ENCODE measurements at places on chromosomes 7 and 10. TPM values are rescaled to one million over a fixed set of nuclear protein-coding genes. Genes with fewer than 3 reads are reported as not detected.

DNA sequence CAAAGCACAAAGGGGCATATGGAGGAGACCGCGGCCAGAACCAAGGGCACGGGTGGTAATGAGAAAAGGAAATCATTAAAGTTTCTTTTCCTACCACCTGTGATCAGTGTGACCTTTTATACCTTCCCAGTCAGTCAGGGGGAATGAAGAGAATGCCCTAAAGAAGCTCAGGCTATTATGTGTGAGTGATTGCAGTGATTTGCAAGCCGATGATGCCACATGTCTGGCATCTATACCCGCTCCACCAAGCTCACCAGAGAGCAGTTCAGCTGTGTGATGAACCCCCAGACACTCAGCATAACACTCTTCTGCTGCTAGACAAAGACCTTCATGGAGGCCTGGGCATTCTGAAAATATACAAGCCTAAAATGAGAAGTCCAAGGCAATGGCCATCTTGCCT, 106.2 kb upstream of the AGK start:
- H3K27ac ChIP-seq, result no peak overlapping the region
- no peaks in the 10 kb centered on the region for H3K36me3 ChIP-seq
- DNase-seq, result no peak
- H3K4me3 ChIP-seq, result no peak overlapping the region

DNA sequence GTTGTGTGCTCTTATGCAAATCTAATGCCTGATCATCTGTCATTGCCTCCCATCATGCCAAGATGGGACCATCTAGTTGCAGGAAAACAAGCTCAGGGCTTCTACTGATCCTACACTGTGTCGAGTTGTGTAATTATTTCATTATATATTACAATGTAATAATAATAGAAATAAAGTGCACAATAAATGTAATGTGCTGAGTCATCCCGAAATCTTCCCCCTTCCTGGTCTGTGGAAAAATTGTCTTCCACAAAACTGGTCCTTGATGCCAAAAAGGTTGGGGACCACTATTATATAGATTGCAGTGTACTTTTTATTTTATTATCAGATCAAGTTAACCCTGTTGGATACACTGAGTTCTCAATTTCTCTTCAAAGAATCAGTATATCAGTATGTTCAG, 50.2 kb downstream of the BBS9 start:
- H3K36me3 ChIP-seq, result peaks cover 9% of the 10 kb centered on the region
- H3K4me1 ChIP-seq, result peaks cover 3% of the 10 kb centered on the region
- H3K27ac ChIP-seq, result no peak overlapping the region
- no peaks in the 10 kb centered on the region for H3K27me3 ChIP-seq
- H3K4me3 ChIP-seq, result no peak overlapping the region

DNA sequence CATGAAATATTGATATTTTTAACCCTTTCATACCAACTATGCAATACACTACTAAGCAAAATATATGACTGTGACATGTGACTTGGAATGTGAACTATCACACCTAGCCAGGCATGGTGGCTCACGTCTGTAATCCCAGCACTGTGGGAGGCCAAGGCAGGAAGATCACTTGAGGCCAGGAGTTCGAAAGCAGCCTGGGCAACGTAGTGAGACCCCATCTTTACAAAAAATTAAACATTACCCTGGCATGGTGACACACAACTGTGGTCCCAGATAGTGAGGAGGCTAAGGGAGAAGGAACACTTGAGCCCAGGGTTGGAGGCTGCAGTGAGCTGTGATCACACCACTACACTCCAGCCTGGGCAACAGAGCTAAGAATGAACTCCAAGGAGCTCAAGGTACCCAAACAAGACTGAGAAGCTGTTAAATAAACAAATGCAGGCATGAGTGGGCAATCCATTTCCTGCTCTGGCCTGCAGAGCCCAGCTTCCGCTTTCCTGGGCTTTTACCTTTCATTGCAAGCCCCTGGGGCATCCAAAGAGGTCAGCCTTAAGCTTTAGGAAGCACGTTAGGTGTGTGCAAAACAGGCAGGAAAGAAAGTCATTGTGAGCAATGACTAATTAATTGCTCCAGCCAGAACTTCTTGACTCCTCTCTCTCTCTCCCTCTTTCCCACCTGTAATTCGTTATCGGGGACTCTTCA, 162.1 kb upstream of the FOXK1 start:
- no peaks in the 10 kb centered on the region for H3K36me3 ChIP-seq
- no peak overlapping the region for H3K4me3 ChIP-seq
- peaks cover 3% of the 10 kb centered on the region for H3K27me3 ChIP-seq
- DNase-seq, result no peak
- no peak overlapping the region for H3K27ac ChIP-seq
- H3K4me1 ChIP-seq, result no peaks in the 10 kb centered on the region

DNA sequence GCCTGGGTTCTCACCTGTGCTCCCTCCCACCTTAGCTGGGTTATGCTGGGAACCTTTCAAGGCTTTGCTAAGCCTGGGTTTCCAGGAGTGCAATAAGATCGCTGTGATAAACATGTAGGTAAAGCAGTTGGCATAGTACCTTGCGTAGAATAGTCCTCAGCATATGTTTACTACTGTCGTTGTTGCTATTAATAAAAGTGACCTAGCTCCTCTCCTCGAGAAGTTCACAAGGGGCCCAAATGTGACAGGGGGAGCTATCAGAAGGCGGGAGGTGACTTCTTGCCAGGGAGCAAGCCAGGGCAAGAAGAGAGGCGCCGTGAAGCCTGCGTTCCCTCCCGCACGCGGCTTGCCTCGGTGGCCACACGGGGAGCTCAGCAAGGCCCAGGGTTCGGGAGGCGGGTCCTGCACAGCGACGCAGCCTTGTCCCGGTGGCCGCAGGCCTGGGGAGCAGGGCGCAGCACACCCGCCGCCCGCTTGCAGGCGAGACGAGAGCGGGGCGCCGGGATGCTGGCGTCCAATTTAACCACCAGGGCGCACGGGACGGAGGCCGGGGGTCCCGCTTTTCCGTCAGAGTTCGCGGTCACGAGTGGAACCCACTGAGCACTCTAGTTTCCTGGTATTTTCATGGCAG, 106.2 kb downstream of the SNX10 start:
- peak overlapping the region; percentile 63 for H3K4me3 ChIP-seq
- no peaks in the 10 kb centered on the region for H3K36me3 ChIP-seq
- peaks cover 67% of the 10 kb centered on the region for H3K27me3 ChIP-seq
- DNase-seq, result no peak
- H3K4me1 ChIP-seq, result peaks cover 12% of the 10 kb centered on the region

DNA sequence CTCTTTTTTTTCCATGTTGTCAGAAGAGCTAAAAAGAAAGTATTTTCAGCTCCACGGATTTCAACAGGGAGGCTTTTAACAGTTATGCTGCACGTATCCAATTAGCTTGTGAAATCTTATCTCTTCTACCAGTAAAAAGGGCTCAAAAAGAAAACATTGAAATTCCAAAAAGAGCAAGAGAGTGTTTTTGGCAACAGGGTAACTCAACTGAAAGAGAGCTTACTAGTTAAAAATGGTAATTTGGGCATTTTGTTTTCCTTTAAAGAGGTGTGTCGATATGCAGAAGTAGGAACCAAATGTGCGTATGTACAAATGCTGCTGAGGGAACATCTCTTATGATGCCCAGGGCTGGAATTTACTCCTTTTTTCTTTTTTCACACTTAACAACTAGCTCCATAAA, 292.8 kb downstream of the PRKG1 start:
- DNase-seq, result no peak
- H3K36me3 ChIP-seq, result no peaks in the 10 kb centered on the region
- H3K4me1 ChIP-seq, result no peaks in the 10 kb centered on the region

DNA sequence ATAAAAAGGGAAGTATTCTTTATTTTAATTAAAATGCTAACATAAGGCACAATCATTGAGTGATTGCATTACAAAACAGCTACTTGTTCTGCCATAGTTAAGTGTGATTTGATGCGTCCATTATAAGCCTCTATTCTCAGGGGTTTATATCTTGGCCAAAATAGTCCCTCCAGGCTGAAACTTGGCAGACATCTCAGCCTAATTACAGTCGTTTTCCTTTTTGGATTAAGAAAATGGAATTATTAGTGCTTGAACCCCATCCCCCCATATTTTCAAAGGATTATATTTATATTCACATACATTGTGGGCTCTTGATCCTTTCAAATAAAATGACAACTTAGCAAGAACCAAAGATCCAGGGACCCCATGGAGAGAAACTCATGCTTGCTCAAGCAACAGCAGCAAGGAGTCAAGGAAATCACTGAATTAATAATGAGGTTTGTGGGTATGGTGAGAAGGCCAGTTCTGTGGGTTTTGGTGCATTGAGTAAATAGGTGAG, 66.7 kb upstream of the NEUROD6 start:
- no peaks in the 10 kb centered on the region for H3K36me3 ChIP-seq
- H3K4me1 ChIP-seq, result no peaks in the 10 kb centered on the region
- no peak for DNase-seq
- no peak overlapping the region for H3K4me3 ChIP-seq
- H3K27me3 ChIP-seq, result no peaks in the 10 kb centered on the region

DNA sequence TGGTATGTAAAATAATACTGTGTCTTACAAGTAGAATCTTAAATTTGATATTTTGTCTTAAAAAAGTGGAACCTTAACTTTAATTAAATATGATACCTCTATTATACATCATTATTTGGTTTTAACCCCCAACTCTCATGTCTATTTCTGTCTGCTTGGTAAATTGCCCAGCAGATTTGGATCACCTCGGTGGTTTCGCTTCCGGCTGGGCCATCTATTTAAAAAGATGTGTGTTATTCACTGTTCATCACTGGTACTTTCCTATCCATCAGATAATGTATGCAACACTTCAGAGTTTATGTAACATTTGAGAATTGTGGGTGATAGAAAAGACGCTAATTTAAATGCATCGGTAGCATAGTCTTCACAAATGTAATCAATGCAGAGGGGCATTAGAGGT, 119.7 kb downstream of the SND1 start:
- no peak overlapping the region for H3K4me3 ChIP-seq
- H3K36me3 ChIP-seq, result peaks cover 12% of the 10 kb centered on the region
- H3K27ac ChIP-seq, result no peak overlapping the region
- H3K27me3 ChIP-seq, result no peaks in the 10 kb centered on the region

GRCh38 chr7:27066148-27066547, 29.7 kb downstream of the HOXA1 start:
- H3K4me3 ChIP-seq, result no peak overlapping the region
- no peak for DNase-seq
- no peak overlapping the region for H3K27ac ChIP-seq
- H3K36me3 ChIP-seq, result no peaks in the 10 kb centered on the region
- H3K4me1 ChIP-seq, result no peaks in the 10 kb centered on the region

GRCh38 chr7:81560708-81561107, 209.1 kb downstream of the HGF start:
- H3K36me3 ChIP-seq, result no peaks in the 10 kb centered on the region
- no peak overlapping the region for H3K4me3 ChIP-seq
- DNase-seq, result no peak
- H3K4me1 ChIP-seq, result no peaks in the 10 kb centered on the region
- H3K27ac ChIP-seq, result no peak overlapping the region

DNA sequence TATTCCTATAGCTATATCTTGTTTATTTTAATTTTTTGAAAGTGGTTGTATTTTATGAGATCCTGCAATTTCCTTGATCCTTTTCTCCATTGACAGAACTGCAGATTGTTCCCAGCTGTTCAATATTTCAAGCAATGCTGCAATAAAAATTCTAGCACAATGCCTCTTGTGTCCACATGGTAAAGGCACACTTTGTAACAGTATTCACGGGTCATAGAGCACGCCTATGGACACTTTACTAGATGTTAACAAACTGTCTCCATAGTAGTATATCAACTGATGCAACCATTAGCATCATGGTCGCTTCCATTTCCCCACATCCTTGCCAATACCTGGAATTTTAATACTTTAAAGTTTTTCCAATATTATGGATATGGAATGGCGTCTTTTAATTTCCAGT, 123.9 kb upstream of the FZD8 start:
- no peak overlapping the region for H3K4me3 ChIP-seq
- no peaks in the 10 kb centered on the region for H3K36me3 ChIP-seq
- no peaks in the 10 kb centered on the region for H3K27me3 ChIP-seq
- no peak for DNase-seq
- no peak overlapping the region for H3K27ac ChIP-seq

- H3K27ac ChIP-seq, result peak overlapping the region; percentile 31
- peaks cover 17% of the 10 kb centered on the region for H3K27me3 ChIP-seq
- peaks cover 4% of the 10 kb centered on the region for H3K36me3 ChIP-seq
- H3K4me3 ChIP-seq, result peak overlapping the region; percentile 19
- H3K4me1 ChIP-seq, result peaks cover 53% of the 10 kb centered on the region
- peak; percentile 44 for DNase-seq
Measured at GRCh38 chr10:6406220-6407033, 173.6 kb downstream of the PRKCQ start.

GRCh38 chr7:14206121-14206520, 216.7 kb upstream of the ETV1 start:
- no peaks in the 10 kb centered on the region for H3K36me3 ChIP-seq
- H3K27me3 ChIP-seq, result no peaks in the 10 kb centered on the region
- H3K4me1 ChIP-seq, result no peaks in the 10 kb centered on the region
- H3K27ac ChIP-seq, result no peak overlapping the region
- no peak overlapping the region for H3K4me3 ChIP-seq

- DNase-seq, result no peak
- H3K36me3 ChIP-seq, result peaks cover 75% of the 10 kb centered on the region
- H3K4me1 ChIP-seq, result peaks cover 37% of the 10 kb centered on the region
- H3K4me3 ChIP-seq, result no peak overlapping the region
- no peaks in the 10 kb centered on the region for H3K27me3 ChIP-seq
- H3K27ac ChIP-seq, result no peak overlapping the region
Measured at GRCh38 chr7:48101352-48101751, 12.3 kb downstream of the UPP1 start.

- H3K4me3 ChIP-seq, result no peak overlapping the region
- no peaks in the 10 kb centered on the region for H3K4me1 ChIP-seq
- H3K27me3 ChIP-seq, result no peaks in the 10 kb centered on the region
- peaks cover 2% of the 10 kb centered on the region for H3K36me3 ChIP-seq
- no peak for DNase-seq
Measured at GRCh38 chr10:42367532-42368230, 270.7 kb downstream of the ZNF33B start.

- no peaks in the 10 kb centered on the region for H3K4me1 ChIP-seq
- no peaks in the 10 kb centered on the region for H3K27me3 ChIP-seq
- H3K27ac ChIP-seq, result no peak overlapping the region
- no peak overlapping the region for H3K4me3 ChIP-seq
Measured at GRCh38 chr7:15292138-15292537, 269.7 kb downstream of the AGMO start.

- no peak overlapping the region for H3K27ac ChIP-seq
- DNase-seq, result no peak
- H3K4me1 ChIP-seq, result no peaks in the 10 kb centered on the region
- H3K36me3 ChIP-seq, result no peaks in the 10 kb centered on the region
Measured at GRCh38 chr7:143504937-143505297, 27.2 kb downstream of the TAS2R41 start.

GRCh38 chr7:45972629-45973312, 51.7 kb upstream of the IGFBP3 start:
- H3K27me3 ChIP-seq, result no peaks in the 10 kb centered on the region
- peaks cover 5% of the 10 kb centered on the region for H3K4me1 ChIP-seq
- H3K36me3 ChIP-seq, result no peaks in the 10 kb centered on the region
- H3K4me3 ChIP-seq, result no peak overlapping the region
- no peak for DNase-seq

The SYCE1 gene
- total RNA-seq, result 2.1 TPM

The LRGUK gene
- total RNA-seq, result 0.18 TPM

The VOPP1 gene
- 42.3 TPM for total RNA-seq

The LRRC4 gene
- total RNA-seq, result not detected

The PRLHR gene
- not detected for total RNA-seq

The EBLN1 gene
- total RNA-seq, result not detected

The SSBP1 gene
- total RNA-seq, result 123 TPM

The NXPH1 gene
- not detected for total RNA-seq

All from activated CD8-positive, alpha-beta memory T cell treated with anti-CD3 and anti-CD28 coated beads, Interleukin-2, amount 10 ng/mL, durations not matched to agents 7 days and 5 days (primary cell).